Central memory CD4-positive, alpha-beta T cell (primary cell): ENCODE measurements at places on chromosomes 3 and 15.

- DNase-seq: no peak
These were observed 276.3 kb upstream of the DNAJC19 start for GRCh38 chr3:181265750-181266333.

- no peak for DNase-seq
These were observed 18.6 kb upstream of the CNTN3 start for GRCh38 chr3:74633021-74633420.

- no peak for DNase-seq
These were observed 21.4 kb downstream of the RFX7 start for GRCh38 chr15:56222302-56222701.

- no peak for DNase-seq
These were observed 941.7 kb downstream of the TUSC7 start for GRCh38 chr3:117651246-117651645.
